Fibroblast of gingiva (primary cell): ENCODE measurements at places on chromosomes 1 and 21.

GRCh38 chr1:212315907-212316306 lies 30.7 kb downstream of the PPP2R5A start:
- peak; percentile 27 for DNase-seq

DNA sequence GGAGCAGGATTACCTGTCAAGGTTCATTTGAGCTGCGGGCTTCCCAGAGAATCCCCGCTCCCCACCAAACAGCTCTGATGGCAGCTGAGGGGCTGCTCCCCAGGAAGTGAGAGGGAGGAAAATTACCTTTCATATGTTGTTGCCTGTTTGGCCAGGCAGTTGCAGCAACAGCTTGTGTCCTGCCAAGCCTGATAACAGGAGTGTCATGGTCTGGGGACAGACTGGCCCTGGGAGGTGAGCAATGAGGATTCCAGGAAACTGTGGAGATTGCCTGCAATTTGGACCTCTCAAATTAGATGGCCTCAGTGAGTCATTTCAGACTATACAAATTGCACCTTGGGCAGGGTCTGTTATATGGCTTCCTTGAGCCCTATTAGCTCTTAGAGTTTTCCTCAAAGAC lies 189.3 kb downstream of the PTPRU start:
- no peak for DNase-seq

DNA sequence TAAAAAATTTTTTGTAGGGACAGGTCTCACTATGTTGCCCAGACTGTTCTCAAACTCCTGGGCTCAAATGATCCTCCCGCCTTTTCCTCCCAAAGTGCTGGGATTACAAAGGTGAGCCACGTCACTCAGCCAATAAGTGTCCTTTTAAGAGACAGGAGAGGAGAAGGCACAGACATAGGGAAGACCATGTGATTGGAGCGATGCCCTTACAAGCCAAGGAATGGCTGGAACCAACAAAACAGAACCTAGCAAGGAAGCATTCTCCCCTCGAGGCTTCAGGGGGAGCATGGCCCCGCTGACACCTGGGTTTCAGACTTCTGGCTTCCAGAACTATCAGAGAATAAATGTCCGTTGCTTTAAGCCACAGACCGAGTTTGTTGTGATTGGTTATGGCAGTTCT lies 37.0 kb downstream of the NDUFS5 start:
- no peak for DNase-seq

DNA sequence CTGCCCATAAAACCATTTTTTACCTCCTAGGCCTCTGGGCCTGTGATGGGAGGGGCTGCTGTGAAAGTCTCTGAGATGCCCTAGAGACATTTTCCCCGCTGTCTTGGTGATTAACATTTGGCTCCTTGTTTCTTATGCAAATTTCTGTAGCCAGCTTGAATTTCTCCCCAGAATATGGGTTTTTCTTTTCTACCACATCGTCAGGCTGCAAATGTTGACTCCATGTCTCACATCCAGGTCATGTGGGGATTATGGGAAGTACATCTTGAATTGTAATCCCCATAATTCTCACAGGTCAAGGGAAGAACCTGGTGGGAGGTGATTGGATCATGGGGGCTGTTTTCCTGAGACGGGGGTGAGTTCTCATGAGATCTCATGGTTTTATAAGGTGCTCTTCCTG lies 603.2 kb downstream of the SMYD3 start:
- DNase-seq, result no peak

DNA sequence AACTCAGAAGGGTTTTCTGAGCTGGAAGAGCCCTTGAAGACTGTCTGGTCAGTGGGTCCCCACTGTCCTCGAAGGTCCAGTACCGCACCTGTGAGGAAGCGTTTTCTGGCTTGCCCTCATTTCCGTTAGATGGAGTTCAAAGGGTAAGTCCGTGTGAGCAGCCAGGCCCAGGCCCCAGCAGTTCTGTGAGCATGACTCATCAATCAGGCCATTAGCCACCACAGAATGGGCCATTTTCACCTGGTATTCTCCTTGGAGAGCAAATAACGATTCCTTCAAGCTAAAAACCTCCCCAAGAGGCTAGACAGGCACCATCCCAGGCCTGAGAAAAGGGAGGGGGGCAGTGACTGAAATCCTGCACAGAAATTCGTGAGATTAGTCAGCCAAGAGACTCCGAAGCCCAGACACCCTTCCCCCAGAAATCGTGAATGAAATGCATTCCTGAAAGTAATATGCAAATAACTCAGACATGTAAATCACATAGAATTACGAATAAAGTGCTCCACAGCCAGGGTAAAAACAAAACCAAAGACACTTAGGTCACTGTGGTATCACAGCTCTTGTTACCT lies 66.0 kb downstream of the BCAR3 start:
- DNase-seq, result peak; percentile 16

GRCh38 chr1:33654267-33654834 lies 181.9 kb downstream of the ZSCAN20 start:
- DNase-seq, result no peak

DNA sequence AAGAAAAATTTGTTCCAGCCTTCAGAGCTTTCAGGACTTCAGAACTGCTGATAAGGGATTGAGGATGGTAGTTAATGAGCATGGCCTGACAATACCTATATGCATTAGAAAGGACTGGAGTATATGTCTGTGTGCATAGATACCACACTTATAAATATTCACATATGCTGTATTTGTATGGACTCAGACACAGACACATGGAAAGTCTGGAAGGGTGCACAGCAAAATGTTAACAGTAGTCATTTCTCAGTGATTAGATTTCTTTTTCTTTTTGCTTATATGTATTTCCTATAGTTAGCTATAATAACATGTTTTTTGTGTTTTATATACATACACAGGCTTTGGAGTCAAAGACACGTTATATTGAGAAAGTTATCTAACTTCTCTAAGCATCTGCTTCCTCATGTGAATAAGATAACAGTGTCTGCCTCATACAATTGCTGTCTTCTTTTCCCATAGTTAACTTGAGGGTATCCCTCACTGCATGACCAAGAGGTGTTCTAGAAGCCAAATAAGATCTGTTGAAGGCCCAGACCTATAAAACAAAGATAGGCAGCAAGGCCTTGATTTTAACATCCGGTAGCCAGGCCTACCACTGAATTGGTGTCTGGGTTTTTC lies 31.3 kb downstream of the INPP5B start:
- DNase-seq, result no peak

DNA sequence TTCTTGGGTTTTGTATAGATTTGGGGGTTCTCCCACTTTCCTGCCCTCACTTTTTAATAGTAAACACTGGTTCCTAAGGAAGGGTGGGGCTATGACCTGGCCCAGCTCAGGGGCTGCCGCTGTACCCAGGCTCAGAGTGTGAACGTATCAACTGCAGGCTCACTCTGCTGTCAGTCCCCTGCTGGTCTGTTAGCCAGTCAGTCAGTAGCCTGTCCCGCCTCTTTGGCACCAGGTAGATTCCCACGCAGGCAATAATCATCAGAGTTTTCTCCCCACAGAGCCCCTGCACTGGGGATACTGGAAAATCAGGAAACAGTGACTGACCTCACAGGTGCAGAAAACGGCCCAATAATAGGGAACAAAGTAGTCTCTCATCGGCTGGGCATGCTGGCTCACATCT lies 15.0 kb upstream of the ALPL start:
- DNase-seq, result no peak

DNA sequence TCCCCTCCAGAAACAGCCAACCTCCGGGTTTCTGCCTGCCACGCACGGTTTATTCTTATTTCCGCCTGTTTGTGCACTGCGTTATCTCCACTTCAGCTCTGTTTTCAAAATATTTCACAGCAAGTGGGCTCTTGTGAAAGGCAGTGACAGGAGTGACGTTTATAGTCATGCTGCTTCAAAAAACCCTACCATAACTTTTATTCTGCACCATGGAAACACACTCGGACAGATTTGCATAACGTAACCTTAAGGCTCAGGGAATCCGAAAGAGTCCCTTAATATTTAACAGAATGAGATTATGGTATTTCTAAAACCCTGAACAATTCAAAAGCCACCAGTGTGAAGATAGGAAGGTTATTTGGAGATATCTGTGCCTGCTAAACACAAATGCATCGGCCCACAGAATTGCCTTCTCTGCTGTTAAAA lies 782 bp upstream of the SDE2 start:
- DNase-seq, result peak; percentile 26

DNA sequence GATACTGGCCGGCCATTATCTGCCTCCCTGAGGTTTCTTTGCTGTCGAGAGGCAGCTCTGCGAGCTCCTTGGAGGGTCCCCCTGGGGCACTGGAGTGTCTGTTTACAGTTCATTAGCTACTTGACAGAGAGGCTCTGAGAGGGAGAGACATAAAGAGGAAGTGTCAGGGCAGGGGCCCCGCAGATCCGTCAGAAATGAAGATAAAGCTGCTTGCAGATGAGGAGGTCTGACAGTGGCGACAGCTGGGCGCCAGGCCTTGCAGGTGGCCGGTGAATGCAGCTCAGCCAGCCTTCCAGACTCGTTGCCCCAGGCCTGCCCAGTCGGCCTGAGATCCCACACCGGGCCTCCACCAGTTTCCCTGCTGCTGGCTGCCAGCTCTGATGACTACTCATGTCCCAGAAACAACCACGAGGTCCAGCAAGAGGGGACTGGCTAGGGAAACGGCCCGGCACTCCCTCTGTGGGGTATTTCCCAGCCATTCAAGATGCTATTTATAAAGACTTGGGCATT lies 84.7 kb downstream of the DISP3 start:
- no peak for DNase-seq

GRCh38 chr1:161139766-161140165 lies 7.3 kb upstream of the DEDD start:
- DNase-seq, result peak; percentile 31

DNA sequence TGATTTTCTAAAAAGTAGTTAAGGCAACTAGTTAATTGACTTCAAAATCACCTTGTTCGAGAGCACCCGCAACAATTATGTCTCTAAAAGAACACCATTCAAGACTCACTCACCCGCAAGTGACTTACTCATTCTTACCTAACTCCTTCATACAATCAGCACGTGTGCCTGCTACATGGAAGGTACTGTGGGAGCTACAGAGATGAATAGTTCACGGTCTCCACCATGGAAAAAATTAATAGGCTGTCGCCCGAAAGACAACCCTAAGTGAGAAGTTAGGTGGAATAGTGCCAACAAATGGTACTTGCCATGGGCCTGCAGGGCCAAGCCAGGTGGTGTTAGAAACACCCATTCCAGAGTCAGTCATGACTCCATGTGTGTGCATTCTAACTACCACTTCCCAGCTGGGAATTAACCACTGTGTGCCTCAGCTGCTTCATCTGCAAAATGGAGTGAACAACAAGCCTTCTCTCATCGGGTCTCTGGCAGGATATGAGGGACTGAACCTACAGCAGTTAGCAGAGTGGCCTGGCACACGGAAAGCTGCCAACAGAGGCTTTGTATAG lies 7.1 kb downstream of the SSBP3 start:
- no peak for DNase-seq

DNA sequence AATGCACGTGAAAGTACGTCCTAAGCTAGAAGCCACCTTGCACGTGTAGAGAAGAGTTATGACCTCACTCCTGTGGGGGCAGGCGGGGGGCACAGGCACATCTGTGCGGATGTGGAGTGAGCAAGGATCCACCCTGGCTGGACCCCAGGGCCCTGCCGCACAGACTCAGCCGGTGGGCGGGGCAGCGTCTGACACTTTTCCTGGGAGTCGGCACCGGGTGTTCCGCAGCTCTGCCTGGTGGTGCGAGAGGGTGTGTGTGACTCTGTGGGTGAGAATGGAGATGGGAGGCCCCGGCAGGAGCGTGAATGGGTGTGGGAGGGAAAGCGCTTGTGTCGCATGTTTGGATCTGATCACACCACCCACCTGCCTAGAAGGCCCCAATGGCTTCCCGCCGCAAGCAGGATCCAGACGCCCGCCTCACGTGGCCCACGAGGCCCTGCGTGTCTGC lies 29.5 kb downstream of the RAP1GAP start:
- DNase-seq, result no peak

DNA sequence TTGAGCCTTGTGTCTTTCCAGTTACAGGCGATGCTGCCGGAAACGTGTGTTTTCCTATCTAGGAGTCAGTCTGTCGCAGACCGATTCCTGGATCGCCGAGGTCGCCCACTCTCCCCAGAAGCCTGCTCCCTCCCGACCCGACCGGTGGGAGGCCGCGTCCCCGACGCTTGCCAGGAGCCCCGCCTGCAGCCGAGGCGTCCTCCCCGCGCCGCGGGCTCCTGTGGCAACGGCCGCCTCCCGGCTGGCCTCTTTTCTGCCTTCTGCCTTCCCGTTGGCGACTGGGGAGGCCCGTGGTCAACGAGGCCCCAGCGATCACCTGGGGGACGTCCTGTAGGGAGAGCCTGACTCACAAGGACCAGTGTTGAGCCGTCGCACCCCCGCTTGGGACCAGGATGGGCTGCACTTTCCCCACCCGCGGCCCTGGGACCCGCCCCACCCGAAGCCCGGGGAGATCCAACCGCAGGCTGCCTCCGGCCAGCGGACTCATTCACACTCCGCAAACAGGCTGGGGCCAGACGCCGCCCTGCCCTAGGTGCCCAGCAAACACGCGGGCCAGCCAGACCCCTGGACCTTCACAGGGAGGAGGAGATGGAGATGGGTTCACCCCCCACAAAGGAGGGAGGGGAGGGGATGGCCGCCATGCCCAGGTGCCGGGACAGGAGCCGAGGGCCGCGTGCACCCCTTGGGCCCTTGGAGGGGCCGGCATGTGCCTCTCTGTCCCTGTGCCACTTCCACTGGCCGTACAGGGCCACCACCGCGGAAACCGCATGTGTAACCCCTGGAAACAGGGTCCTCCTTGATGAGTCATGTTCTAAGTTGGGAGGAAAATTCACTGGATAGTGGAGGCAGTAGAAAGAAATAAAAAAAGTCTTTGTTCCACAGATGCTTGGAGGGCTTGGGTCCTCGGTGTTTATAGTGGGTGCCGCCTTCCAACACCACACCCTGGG lies 7.2 kb upstream of the COL6A1 start:
- peak; percentile 57 for DNase-seq

GRCh38 chr1:66464802-66465201 lies 69.2 kb upstream of the SGIP1 start:
- DNase-seq, result peak; percentile 90

DNA sequence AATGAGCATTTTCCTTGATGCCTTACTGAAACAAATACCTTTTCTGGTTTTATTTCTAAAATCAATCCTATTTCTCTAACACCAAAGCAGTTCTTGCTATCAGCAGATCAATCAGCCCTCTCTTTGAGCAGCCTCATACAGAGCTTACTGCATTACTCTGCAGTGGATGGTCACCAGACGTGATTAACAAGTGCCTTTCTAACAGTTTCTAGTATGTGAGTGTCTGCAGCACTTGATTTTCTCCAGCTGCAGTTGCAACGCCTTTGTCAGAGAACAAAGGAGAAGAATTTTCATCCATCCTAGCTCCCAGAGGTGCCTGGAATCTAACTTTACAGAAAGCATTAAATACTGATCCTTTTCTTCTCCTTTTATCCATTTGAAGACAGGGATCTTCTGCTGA lies 177.3 kb upstream of the SGIP1 start:
- DNase-seq, result no peak
